Tibial nerve (tissue), 4 donors: ENCODE measurements at places on chromosomes 12 and 14. TPM values are rescaled to one million over a fixed set of nuclear protein-coding genes. Genes with fewer than 3 reads are reported as not detected.

GRCh38 chr14:101491841-101492240, 69.5 kb upstream of the DIO3 start:
- DNase-seq: peak; percentile 0

DNA sequence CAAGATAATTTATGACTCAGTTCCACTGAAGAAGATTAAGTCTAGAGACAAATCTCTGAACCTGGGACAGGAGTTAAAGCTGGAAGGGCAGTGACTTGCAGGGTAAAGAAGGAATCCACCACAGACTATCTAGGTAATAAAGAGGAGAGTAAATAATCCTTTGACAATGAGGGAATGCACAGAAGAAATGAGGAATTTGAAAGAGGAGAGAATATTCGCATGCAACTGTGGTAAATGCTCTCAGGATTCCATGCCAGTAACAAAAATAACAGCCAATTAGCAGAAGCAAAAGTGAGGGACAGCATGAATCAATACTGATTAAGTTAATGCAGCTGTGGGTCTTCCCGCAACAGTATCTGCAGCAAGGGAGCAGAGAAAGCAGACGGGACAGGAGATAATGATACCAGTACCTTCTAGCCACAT, 77.0 kb downstream of the KITLG start:
- no peak for DNase-seq

- DNase-seq: no peak
These were observed 105.5 kb downstream of the SYT1 start for GRCh38 chr12:78970041-78970440.

GRCh38 chr12:118334939-118335567, 37.7 kb downstream of the TAOK3 start:
- no peak for DNase-seq

GRCh38 chr14:39447175-39447661, 15.0 kb upstream of the FBXO33 start:
- no peak for DNase-seq

GRCh38 chr14:74634964-74635363, 22.9 kb upstream of the LTBP2 start:
- DNase-seq: no peak

- DNase-seq: no peak
These were observed 562 bp downstream of the EAPP start for GRCh38 chr14:34538871-34539406.

- no peak for DNase-seq
These were observed 84.9 kb downstream of the ZFC3H1 start for GRCh38 chr12:71578694-71579258.

GRCh38 chr12:94128280-94128679, 20.1 kb upstream of the PLXNC1 start:
- DNase-seq: no peak

GRCh38 chr12:21945002-21945401, 3.8 kb upstream of the ABCC9 start:
- no peak for DNase-seq

GRCh38 chr14:56181681-56182085, 63.5 kb downstream of the PELI2 start:
- DNase-seq: no peak

Gene SSTR1
- 1.1 TPM for total RNA-seq

Gene OR6S1
- total RNA-seq: not detected
